NCI-H524 (cell line): ENCODE measurements at places on chromosomes 16 and 17.

DNA sequence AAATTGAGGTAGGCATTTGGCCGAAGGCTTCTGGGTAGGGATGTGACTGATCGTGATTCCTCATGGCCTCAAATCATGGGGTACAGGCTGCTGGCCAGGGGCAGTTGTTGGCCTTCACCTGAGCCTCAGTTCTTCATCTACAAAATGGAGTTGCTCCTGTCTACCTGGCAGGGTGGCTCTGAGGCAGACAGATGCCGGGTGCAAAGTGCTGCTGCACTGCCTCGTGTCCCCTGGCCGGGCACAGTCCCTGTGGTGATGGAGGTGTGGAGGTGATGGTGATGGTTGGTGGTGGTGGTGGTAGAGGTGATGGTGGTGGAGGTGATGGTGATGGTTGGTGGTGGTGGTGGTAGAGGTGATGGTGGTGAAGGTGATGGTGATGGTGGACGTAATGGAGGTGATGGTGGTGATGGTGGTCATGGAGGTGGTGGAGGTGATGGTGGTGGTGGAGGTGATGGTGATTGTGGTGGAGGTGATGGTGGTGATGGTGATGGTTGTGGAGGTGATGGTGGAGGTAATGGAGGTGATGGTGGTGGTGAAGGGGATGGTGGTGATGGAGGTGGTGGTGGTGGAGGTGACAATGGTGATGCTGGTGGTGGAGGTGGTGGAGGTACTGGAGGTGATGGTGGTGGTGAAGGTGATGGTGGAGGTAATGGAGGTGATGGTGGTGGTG, 52.6 kb downstream of the RNF213 start:
- no peak for DNase-seq

DNA sequence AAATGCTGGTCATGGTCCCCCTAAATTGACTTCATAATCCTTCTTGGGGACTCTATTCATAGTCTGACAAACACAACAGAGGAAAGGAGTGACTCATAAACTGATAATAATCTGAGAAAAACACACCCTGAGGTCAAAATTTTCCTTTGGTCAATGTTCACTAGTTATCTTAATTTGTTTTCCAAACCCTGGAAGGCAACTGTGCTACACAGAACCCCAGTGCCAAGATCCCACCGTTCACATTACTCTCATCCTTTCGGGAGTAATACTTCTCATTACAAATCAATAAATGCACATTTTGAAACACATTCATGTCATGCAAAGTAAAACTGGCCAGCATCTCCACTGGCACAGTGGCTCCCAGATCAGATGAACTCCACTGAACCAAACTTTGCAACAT, 23.2 kb downstream of the COIL start:
- no peak for DNase-seq

- DNase-seq = no peak
Observed at GRCh38 chr17:10744501-10745000, 14.7 kb upstream of the TMEM220 start.

DNA sequence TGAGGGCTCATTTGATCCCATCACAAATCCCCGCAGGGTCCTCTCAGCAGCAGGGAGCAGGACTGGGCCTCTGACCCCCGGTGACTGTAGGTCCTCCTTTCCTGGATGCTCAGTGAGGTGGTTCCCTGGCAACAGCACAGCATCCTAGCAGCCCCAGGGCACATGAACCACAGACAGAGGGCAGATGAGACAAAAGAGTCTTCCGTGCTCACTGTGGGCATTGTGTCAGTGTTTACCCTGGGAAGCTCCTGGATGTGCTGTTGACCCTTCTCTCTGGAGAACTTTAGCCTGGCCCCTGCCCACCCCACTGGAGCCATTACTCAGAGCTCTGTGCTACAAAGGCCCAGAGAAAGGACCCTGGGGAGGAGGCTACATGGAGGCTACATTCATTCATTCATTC, 21.7 kb upstream of the TMEM220 start:
- no peak for DNase-seq

DNA sequence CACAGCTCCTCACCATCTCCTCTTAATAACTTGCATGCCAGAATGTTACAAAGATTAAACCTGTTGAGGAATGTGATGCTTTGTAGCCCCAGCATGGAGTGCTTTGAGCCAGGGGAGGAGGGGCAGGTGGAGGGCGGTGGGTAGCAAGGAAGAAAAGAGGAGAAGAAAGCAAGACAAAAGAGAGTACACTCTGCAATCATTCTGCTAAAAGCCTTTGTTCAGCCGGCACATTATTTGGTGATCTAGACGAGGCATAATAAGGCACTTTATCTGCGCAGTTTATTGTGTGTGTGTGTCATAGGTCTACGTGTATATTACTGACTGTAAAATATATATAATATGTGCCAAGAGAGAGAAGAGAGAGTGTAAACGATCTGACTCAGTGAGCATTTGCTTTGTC, 139.1 kb downstream of the SOX9 start:
- DNase-seq = no peak

GRCh38 chr17:64025732-64026294, 5.4 kb upstream of the ICAM2 start:
- peak; percentile 70 for DNase-seq

- no peak for DNase-seq
Observed at GRCh38 chr16:28183484-28183883, 28.3 kb downstream of the XPO6 start.

- DNase-seq = peak; percentile 60
Observed at GRCh38 chr17:79811868-79812352, 15.0 kb upstream of the CBX8 start.

- DNase-seq = no peak
Observed at GRCh38 chr16:31493506-31494125, 10.7 kb downstream of the SLC5A2 start.
